ENCODE measurements at places on chromosomes 1 and 21.

- DNase-seq, result no peak
Observed at GRCh38 chr1:26998429-26999300, 5.2 kb downstream of the TRNP1 start.

DNA sequence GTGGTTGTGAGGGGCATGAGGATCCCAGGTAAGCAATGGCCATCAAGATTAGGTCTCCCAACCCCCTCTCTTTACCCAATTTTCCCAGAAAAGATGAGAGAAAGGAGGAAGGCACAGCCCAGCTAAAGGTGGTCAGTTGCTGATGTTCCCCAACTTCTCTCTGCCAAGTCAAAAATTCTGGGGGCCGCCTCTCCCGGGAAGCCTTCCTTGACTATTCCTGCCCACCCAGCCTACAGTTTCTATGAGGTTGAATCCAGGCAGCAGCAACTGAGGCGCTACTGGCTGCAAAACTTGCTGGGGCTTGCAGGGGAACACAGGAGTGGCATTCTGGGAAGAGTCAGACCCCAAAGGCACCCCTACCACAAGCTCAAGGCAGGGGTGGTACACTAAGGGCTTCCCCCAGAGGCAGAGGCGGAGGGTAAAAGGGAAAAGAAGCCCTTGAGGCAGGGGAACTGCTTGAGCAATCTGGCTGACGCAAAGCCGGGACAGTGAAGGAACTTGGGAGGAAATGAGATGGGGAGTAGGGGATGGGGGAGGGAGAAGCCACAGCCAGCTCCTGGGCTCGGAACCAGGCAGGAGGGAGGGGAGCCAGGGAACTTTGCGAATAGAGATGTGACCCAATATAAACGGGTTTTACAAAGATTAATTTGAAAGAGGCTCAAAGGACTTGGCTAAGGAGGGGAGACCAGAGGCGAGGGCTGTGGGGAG, 31.2 kb downstream of the SDC3 start:
- no peak for DNase-seq

DNA sequence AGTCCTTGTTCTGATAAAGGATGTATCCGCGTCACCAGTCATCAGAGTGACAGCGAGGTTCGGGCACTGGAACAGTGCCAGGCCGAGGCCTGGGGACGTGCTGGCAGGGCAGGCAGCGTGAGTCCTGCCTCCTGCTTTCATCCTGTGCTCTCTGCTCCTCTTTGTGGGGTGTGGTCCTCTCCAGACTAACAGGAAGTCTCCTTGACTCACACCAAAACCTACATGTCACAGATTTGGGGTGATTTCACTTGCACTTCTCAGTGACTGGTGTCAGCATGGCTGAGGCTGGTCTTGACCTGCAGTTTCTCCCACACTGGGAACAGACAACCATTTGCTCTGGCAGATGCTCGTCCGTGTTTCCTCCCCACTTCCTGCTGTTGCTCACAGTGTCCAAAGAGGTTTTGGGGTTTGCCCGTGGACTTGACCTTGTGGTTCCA, 8.8 kb upstream of the NLRP3 start:
- DNase-seq, result no peak

DNA sequence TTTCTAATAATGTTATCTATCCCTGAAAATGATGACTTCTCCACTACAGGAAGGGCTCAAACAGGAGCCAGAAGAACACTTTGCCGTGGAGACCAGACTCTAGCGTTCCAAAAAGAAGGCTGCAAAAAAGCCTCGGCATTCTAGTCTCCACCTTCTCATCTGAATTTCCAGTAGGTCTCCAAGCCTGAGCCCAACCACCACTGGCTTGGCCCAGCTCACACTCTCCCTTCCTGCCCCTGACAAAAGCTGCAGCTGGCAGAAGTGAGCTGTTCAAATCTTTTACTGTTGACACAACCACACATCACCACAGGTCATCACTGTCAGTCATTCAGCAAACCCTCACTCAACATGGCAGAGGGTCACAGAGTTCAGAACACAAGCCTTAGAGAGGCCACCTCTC, 69.3 kb downstream of the CAMK2N1 start:
- DNase-seq, result no peak

- DNase-seq, result no peak
Observed at GRCh38 chr1:94698356-94698755, 121.8 kb upstream of the SLC44A3 start.

GRCh38 chr1:119617751-119618691, 30.0 kb downstream of the ZNF697 start:
- DNase-seq, result no peak

DNA sequence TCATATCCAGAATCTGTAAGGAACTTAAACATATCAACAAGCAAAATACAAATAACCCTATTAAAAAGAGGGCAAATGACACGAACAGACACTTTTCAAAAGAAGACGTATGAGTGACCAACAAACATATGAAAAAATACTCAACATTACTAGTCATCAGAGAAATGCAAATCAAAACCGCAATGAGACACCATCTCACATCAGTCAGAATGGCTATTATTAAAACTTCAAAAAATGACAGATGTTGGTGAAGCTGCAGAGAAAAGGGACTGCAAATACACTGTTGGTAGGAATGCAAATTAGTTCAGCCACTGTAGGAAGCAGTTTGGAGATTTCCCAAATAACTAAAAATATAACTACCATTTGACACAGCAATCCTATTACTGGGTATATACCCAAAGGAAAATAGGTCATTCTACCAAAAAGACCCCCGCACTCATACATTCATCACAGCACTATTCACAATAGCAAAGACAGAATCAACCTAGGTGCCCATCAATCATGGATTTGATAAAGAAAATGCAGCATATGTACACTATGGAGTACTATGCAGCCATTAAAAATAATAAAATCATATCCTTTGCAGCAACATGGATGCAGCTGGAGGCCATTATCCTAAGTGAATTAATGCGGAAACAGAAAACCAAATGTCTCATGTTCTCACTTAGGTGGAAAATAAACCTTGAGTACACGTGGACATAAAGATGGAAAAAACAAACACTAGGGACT, 230.1 kb upstream of the RAB4A start:
- DNase-seq, result no peak

- DNase-seq, result no peak
Observed at GRCh38 chr1:65020774-65021173, 54.4 kb upstream of the JAK1 start.

- DNase-seq, result no peak
Observed at GRCh38 chr1:205542367-205542766, 37.9 kb downstream of the CDK18 start.

DNA sequence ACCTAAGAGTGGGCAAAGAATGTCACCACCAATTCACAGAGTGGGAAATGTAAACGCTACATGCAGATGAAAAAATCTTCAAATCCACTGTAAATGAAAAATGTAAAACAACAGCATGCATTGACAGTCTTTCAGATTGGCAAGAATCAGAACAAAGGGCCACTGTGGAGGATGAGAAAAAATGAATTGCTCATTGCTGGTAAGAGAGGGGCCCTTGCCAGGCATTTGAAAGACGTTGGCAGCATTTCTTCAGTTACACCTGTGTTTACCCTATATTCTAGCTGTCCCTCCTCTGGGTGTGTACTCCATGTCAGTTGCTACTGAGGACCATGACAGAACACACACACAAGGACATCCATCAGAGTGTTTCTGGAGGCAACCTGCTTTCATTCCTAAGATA, 25.8 kb upstream of the AADACL3 start:
- DNase-seq, result no peak

- DNase-seq, result no peak
Observed at GRCh38 chr1:160353223-160353622, 10.0 kb downstream of the NCSTN start.

- no peak for DNase-seq
Observed at GRCh38 chr1:98662356-98662670, 792 bp downstream of the SNX7 start.

DNA sequence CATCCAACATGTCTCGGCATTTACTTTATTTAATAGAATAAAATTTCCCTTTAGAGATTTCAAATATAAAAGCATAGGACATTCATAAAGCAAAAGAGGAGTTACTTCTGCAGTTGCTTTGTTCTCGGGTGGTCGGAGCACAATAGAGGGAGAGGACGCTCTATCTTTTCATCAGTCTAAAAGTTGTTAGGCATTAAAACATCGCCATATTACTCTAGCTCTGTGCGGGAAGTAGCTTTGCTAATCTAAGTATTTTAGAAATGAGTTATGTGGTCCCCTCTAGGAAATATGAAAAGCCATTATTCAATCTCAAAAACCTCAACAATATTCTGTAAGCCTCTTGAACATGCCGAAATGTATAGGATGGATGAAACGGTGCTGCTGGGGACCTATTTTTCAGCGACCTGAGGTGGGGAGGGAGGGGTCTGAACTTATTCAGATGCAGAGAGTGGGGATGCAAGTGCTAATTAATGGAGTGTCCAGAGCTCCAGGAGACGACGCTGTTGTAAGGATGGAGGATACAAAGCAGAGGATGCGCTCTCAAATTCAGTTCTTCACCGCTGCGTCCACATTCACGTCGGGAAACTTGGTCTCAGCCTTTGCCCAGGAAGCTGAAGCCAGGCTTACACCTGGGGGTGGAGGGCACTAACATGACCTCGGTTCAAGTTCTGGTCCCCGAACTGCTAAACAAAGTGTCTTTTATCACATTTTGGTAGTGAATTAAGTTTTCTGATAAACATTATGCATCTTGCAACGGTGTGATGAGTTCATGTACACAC, 6.3 kb downstream of the CDKN2C start:
- no peak for DNase-seq

- DNase-seq, result no peak
Observed at GRCh38 chr1:86082183-86082582, 74.4 kb downstream of the COL24A1 start.

DNA sequence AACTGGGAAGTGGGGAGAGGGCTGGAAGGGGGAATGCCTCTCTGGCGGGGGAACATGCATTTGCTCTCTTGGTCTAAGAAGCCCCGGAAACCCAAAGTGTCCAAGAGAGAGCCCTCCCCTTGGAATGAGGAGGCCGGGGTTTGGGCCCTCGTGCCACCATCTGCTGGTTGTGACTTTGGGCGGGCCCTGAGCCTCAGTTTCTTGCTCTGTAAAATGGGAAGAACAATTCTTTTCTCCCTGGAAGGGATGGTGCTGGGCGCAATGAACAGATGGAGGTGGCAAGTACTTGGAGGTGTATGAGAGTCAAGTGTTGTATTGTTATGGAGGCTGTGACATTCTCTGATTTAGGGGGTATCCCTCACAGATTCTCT, 69.9 kb upstream of the TARDBP start:
- no peak for DNase-seq

DNA sequence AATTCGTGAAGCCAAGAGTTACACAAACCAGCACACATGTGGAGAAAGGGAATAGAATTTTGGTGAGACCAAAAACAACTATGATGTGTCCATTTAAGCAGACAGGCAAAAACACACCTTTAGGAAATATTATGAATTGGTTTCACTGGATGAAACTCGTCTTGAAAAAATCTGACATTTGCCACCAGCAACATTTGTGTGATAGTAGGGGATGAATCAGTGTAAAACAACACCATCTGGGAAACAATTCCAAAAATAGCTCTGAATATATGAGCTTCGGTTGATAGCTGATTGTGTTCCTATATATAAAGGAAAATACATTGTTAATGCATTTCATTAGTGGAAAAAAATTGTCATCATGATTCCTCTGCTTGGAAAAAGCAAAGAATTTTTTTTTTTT, 327.8 kb downstream of the PAPPA2 start:
- no peak for DNase-seq

DNA sequence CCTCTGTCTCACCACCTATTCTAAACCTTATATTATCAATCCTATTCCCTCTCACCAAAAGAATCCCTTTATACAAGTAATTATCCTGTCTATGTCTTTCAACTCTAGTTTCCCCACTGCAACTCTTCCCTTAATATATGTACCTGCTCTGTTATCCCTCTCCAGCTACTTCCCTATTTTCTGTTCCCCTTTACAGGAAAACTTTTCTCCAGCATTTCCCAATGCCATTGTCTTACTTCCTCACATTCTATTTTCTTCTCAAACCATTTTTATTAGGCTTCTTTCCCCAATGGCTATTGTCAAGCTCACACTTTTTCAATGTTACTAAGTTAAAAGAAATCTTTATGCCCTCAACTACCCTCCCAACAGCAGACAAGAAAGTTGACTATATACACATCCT, 11.6 kb downstream of the DPYD start:
- DNase-seq, result no peak

DNA sequence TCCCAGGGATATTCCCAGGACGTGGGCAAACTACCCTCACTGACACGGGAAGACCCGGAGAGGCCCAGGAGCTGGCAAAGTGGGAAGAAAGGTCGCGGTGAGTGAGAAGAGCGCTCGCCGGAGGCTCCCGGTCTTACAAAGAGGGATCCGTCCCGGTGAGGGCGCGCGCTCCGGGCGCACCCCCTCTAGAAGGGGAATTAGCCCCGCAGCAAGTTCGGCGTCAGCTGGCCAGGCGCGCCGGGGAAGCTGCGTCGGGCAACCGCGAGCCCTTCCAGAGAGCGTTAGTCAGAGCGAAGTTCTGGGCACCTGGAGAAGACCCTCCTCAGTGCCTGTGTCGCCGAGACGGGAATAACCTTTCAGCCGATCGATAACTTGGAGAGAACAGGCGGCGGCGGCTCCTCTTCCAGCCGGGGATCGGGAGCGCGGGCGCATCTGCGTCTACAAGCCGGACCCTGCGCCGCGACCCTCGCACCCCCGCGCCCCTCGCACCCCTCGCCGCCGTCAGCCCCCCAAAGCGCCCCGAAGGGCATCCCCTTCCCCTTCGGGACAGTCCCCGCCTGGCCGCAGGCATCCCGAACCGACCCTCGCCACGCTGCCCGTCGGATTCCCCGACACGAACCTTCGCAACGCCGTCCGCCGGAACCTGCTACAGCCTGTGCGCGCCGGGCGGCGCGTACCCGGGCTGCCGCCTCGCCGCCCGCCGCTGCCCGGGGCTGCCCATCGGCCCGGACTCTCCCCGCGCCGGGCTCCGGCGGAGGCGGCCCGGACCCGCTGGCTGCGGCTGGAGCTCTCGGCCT, 485 bp downstream of the SIPA1L2 start:
- DNase-seq, result no peak

DNA sequence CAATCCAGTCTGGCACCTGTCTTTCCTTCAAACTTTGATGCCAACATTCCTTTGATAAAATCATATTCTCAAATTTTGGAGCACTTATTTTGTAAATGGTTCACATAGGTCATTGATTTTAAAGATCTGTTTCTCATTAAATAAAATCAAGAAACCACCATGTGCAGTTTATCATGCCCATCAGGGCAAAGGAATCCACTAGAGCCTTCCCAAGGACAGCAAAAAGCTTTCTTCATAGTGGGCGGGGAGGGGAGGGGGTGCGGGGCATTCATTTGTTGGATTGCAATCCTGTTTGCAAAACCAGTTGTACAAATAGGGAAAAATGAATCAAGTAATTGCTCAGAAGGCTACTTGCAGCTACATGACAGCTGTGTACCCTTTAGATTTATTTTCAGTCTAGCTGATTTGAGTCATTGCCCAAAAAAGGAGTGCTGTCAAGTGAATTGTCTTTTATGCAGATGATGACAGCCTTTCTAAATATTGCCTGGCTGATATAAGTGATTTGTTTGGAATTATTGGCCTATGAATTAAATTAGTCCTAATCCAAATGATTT, 23.0 kb downstream of the LRRC8B start:
- no peak for DNase-seq

Measured in kidney epithelial cell (primary cell).